ENCODE measurements at places on chromosomes 4 and X. TPM values are rescaled to one million over a fixed set of nuclear protein-coding genes. Genes with fewer than 3 reads are reported as not detected.

The CENPC gene
- 9.0 TPM for total RNA-seq

DNA sequence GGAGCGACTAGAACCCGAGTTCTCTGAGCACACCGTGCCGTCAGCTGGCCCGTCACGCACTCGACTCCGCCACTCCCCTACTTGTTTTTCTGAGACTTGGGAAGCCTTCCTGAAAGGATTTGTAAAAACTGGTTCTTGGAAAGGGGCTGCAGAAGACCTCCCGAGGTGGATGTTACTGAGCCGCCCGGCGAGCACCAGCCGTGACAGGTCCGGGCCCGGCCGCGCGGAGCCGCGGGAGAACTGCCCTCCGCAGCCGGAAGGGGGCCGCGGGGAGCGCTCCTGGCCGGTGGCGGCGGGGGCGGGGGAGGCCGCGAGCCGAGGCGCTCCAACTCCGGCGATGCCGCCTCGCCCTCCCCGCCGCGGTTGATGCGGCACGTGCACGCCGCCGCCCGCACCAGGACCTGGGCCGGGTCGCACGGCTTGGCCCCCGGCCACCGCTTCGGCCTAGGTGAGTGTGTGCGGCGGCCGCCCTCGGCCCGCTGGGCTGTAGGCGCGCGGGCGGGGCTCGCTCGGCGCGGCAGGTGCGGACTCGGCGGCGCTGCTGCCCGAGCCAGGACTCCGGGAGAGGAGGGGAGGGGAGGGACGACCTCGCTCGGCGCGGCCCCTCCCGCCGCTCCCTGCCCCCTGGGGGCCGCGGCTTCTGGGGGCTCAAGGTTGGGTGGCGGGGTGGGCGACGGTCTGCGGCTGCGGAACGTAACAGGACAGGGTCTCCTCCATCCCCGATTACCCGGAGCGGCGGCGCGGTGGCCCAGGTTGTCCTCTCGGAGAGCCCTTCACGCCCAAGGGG lies 1.7 kb downstream of the SPRY1 start:
- H3K36me3 ChIP-seq, result peaks cover 35% of the 10 kb centered on the region
- DNase-seq, result peak; percentile 64
- H3K27me3 ChIP-seq, result no peaks in the 10 kb centered on the region

DNA sequence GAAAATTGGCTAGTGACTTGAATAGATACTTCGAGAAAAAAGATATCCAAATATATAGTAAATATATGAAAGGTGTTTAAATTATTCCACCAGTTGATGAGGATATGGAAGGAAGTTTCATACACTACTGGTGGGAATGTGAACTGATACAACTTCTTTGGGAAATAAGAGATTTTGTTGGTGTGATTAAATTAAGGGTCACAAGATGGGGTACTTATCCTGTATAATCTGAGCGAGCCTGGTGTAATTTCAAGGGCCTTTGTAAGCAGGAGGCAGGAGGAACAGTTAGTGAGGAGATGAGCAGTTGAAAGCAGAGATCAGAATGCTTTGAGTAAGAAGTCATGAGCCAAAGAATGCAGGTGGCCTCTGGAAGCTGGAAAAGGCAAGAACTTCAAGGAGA lies 192.2 kb downstream of the KCTD8 start:
- H3K36me3 ChIP-seq, result no peaks in the 10 kb centered on the region
- H3K27ac ChIP-seq, result no peak overlapping the region
- no peak for DNase-seq
- no peaks in the 10 kb centered on the region for H3K27me3 ChIP-seq
- no peaks in the 10 kb centered on the region for H3K4me1 ChIP-seq

The C4orf50 gene
- not detected for total RNA-seq

DNA sequence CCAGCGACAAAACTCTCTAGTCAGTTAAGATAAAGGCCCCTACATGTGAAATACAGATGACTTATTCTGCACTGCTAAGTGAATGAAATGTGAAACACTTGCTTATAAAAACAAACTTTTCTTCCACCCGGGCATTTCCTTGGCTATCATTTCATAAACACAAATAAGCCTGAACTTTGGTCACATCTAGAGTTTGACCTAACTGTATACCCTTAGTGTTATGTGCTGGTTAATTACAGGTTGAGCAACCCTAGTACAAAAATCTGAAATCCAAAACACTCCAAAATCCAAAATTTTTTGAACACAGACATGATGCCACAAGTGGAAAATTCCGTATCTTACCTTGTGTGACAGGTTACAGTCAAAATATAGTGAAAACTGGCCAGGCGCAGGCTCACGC lies 45.9 kb downstream of the SAT1 start:
- H3K4me1 ChIP-seq, result no peaks in the 10 kb centered on the region
- H3K27me3 ChIP-seq, result no peaks in the 10 kb centered on the region
- no peaks in the 10 kb centered on the region for H3K36me3 ChIP-seq

The SERPINA7 gene
- total RNA-seq, result not detected

GRCh38 chr4:152217896-152218295 lies 318.0 kb downstream of the FBXW7 start:
- no peaks in the 10 kb centered on the region for H3K36me3 ChIP-seq
- no peaks in the 10 kb centered on the region for H3K27me3 ChIP-seq
- no peak for DNase-seq
- H3K4me1 ChIP-seq, result no peaks in the 10 kb centered on the region

GRCh38 chr4:21976166-21976565 lies 27.6 kb upstream of the KCNIP4 start:
- H3K27ac ChIP-seq, result no peak overlapping the region
- H3K27me3 ChIP-seq, result no peaks in the 10 kb centered on the region
- no peak for DNase-seq
- no peaks in the 10 kb centered on the region for H3K36me3 ChIP-seq
- no peaks in the 10 kb centered on the region for H3K4me1 ChIP-seq
- no peak overlapping the region for H3K4me3 ChIP-seq

GRCh38 chrX:100939333-100939732 lies 10.6 kb upstream of the XKRX start:
- no peak for DNase-seq
- no peak overlapping the region for H3K27ac ChIP-seq
- no peaks in the 10 kb centered on the region for H3K4me1 ChIP-seq
- H3K27me3 ChIP-seq, result no peaks in the 10 kb centered on the region

Data from left ventricle myocardium inferior (tissue), 1 donor.